CD8-positive, alpha-beta T cell (primary cell): ENCODE measurements at places on chromosomes 7 and 10. TPM values are rescaled to one million over a fixed set of nuclear protein-coding genes. Genes with fewer than 3 reads are reported as not detected.

GRCh38 chr10:4473977-4474376, 352.0 kb upstream of the AKR1E2 start:
- no peak for DNase-seq

AMPH gene
- not detected for total RNA-seq

- DNase-seq, result no peak
Measured at GRCh38 chr10:5413012-5413938, 918 bp downstream of the NET1 start.

SHTN1 gene
- total RNA-seq, result not detected

GRCh38 chr7:122867471-122867980, 18.7 kb downstream of the CADPS2 start:
- no peak for DNase-seq

ETV1 gene
- not detected for total RNA-seq

DNA sequence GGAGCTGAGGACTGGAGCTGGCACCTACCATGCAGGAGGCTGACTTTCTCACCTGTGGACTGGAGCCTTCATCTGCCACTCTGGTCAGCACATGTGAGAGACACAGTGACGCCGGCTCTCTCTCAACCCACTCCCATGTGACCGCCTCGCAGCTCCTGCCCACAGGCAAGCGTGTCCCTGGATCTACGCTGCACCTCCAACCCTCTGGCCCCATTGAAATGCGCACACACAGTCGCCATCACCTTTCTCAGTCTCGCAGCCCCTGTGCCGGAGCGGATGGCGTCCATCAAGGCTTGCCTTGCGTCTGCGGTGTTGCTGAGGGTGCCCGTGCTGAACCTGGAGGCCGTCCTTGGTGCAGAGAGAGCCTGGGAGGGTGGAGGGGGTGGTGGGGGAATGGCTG, 242.2 kb upstream of the GRB10 start:
- DNase-seq, result no peak

- DNase-seq, result no peak
Measured at GRCh38 chr10:74786126-74786525, 40.3 kb upstream of the KAT6B start.

DNA sequence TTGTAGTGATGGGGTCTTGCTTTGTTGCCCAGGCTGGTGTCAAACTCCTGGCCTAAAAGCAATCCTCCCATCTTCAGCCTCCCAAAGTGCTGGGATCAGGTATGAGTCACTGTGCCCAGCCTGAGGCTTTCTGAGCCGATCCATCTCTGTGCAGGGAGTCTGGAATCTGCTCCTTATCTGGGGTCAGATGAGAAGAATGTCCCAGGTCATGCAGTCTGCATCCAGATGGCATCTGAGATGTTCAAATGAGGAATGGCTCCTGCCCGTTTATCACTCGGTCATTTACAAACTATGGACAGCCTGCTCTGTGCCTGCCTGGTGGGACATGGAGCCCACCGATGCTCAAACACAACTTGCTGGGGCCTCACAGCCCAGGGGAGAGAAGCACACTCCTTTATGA, 11.1 kb upstream of the SLC18A3 start:
- DNase-seq, result no peak

- no peak for DNase-seq
Measured at GRCh38 chr10:98269435-98269912, 1.5 kb upstream of the LOXL4 start.

- DNase-seq, result peak; percentile 45
Measured at GRCh38 chr10:80599424-80599847, 61.7 kb downstream of the SH2D4B start.

GRCh38 chr10:90407131-90407530, 450.7 kb downstream of the HTR7 start:
- DNase-seq, result no peak

HOXA5 gene
- total RNA-seq, result 0.81 TPM

CNNM1 gene
- total RNA-seq, result not detected

ELN gene
- not detected for total RNA-seq

STK31 gene
- 0.43 TPM for total RNA-seq

DNA sequence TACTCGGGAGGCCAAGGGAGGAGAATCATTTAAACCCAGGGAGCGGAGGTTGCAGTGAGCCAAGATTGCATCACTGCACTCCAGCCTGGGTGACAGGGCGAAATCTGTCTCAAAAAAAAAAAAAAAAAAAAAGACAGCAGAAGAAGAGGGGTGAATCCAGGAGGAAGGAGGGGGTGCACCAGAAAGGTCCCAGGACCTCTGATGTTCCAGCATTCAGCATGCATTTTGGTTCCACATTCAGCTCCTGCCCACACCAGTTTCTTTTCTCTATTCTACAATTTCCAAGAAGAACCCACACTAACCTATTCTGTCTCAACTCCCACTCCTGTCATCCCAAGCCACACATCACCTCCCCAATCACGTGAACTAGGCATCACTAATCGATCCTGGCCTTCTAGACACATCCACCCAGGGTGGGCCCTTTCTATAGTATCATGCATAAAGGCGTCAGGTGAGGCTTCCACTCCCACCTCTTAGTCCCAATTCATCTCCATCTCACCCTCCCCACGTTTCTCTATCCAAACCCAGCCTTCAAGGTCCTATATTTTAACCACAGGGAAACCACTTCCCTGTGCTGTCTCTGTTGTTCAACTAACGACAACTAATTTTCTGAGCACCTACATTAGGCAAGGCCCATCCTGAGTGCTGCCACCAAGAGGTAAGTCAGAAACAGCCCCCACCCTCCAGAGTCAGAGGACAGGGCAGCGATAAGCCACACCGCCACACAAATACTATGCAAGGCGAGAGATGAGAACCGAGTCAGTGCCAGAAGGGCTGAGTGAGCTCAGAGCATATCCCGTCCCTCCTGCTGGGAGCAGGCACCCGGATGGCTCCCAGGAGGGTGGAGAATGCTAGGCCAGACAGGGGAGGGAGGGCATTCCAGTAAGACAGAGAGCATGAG, 2.2 kb downstream of the ANXA11 start:
- peak; percentile 63 for DNase-seq

GNAI1 gene
- 0.36 TPM for total RNA-seq

DNA sequence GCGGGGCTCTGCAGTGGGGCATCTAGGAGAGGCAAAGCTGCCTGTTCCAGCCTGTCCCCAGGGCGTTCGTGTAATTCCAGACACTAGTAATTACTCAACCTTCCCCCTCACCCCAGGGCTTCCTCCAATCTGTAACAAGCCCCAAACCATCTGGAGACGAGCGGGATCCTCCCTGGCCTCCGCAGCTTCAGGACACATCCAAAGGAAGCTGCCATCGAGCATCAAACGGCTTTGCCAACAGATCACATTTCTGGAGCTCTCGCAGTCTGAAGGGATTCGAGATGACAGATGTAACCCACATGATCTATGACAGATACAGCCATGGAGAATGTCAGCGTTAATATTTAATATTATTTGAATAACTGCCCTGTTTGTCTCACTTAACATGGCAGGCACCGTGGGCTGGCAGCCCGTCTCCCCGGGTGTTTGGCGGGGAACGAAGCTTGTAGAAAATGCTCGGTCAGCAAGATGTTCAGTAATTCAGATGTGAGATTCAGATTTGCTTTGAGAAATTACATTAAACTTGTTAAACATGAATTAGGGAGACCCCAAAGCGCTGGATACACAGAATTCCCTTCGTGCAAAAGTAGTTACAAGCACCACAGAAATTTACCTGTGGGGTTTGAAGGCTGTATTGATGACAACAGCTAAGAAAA, 108.5 kb upstream of the C7orf33 start:
- DNase-seq, result no peak

GRCh38 chr10:125151553-125152449, 8.6 kb downstream of the CTBP2 start:
- peak; percentile 48 for DNase-seq

DNA sequence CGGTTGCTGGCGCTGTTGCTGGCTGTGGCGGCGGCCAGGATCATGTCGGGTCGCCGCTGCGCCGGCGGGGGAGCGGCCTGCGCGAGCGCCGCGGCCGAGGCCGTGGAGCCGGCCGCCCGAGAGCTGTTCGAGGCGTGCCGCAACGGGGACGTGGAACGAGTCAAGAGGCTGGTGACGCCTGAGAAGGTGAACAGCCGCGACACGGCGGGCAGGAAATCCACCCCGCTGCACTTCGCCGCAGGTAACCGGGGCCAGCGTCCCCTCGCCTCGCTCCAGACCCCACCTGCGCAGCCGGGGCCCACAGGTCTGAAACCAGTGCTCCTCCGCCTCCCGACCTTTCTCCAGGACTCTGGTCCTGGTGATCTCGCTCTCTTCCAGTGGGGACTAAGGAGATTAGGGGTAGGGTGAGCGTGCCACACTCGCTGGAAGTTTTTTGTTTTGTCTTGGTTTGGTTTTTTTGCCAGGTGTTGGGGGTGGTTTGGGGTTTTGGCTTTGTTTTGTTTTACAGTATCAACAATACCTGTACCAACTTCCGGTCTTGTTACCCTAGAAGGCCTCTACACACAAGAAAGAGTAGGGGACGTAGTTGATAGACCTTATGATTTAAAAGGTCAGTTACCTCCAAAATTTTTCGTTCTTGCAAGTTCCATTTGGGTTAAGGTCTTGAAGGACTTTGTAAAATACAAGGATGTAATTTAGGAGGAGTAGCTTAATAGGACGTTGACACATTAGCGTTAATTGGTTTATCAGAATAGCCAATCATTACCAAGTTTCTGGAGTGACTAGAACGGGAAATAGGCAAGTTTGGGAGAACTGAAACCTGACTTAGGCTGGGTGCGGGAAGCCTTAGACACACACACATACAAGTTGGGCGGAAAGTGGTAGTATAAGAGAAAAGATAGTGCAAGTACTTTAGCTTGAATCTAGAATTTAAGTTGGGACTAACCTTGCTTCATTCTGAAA, 704 bp downstream of the TNKS2 start:
- DNase-seq, result peak; percentile 74

FZD1 gene
- not detected for total RNA-seq

GRCh38 chr10:3074145-3074665, 6.9 kb downstream of the PFKP start:
- DNase-seq, result no peak

EMX2 gene
- not detected for total RNA-seq

GRCh38 chr7:127870231-127870907, 160.9 kb downstream of the LRRC4 start:
- DNase-seq, result no peak

DNA sequence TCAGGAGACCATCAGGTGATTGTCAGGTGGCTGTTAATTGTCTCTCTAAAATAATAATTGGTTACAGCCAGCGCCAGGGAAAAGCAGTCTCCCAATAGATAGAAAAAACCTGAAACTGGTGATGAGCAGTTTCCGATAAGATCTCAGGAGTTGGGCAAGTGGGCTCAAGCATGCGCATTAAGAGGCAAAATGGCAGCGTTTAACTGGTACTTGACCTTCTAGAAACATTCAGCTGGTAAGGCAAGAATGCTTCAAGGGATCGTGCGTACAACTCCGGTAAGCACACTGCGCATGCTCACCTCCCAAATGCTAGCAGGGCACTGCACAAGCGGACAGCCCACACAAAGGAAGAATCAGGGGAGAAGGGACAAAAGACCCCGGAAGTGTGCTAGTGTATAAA, 48.5 kb downstream of the BLNK start:
- no peak for DNase-seq

DNA sequence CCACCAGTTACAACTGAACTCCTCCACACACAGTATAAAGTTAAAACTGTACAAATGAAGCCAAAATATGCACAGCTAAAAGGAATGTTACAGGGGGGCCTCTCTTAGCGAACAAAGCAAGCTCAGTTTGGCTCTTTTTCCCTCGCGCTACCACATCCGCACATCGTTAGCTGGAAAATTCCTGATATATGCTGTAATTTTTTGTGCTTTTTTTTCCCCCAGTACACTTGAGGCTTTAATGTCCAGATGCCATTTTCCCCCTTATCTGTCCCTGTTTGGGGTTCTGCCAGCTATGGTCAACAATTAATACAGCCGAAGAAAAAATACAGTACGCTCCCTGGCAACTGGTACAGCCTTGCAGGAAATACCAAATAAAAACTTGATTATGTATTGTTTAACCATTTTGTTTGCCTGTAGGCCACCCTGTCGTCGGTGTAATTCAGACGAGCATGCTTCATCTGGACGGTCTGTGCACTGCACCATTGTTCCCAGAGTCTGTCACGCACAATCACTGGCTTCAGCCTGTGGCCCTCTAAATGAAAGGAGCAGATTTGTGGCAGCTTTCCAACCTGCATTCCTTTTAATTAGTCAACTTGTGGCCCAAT, 108.1 kb upstream of the FAM133B start:
- no peak for DNase-seq

DNA sequence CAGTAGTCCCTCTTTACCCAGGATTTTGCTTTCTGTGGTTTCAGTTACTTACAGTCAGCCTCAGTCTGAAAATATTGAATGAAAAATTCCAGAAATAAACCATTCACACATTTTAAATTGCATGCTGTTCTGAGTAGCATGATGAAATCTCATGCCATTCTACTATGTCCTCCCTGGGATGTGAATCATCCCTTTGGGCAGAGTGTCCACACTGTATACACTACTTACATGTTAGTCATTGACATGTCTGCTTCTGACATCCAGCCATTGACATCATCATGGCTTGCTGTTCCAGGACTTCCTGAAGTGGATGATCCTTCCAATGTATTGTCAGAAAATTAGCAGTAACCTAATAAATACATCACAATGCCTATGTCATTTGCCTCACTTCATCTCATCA, 34.6 kb upstream of the MALRD1 start:
- no peak for DNase-seq

CAV2 gene
- not detected for total RNA-seq

DNA sequence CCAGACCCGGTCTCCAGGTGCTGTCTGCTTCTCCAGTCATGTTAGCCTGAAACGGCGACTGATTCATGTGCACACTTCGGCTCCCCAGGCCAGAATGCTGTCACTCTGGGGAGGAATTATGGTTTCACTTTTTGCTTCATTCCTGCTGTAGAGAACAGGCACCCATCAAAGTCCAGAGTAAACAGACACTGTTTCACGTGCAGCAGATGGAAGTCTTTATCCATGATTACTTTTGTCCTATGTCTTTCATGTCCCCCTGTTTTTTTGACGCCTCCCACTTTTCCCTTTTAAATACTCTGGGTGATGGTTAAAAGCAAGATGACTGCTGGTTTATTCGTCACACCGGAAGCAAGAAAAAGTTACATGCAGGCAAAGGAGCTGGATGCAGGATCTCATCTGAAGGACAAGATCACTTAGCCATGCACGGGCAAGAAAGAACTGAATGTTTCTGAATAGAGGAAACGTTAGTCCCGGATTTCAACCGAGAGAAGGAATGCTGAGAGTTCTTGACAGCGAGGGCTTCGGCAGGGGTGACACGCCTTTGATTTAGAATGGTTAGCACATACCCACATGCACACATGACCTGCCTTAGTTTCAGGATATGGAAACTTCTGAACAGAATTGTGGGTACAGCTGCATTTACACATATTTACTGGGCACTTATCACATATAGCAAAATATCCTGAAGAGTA, 250.0 kb upstream of the KLF6 start:
- peak; percentile 41 for DNase-seq

GRIFIN gene
- not detected for total RNA-seq
